Stimulated activated CD8-positive, alpha-beta memory T cell treated with anti-CD3 and anti-CD28 coated beads, Interleukin-15, amount 100 ng/mL, for 48 hours (primary cell): ENCODE measurements at places on chromosomes 2 and 18.

- DNase-seq = no peak
Observed at GRCh38 chr2:222264791-222265320, 33.9 kb downstream of the PAX3 start.

- DNase-seq = no peak
Observed at GRCh38 chr2:232611061-232611460, 22.3 kb upstream of the EFHD1 start.

- no peak for DNase-seq
Observed at GRCh38 chr2:204197336-204198005, 260.9 kb downstream of the ICOS start.

- no peak for DNase-seq
Observed at GRCh38 chr2:216315802-216316603, 56.3 kb downstream of the MARCHF4 start.

GRCh38 chr2:36270758-36271157 lies 84.8 kb upstream of the CRIM1 start:
- DNase-seq = no peak
